ENCODE measurements at places on chromosomes 11 and 22.

- no peak for DNase-seq
Observed at GRCh38 chr11:122100756-122101080, 15.3 kb downstream of the BLID start.

- no peak for DNase-seq
Observed at GRCh38 chr22:20095521-20095920, 15.5 kb downstream of the DGCR8 start.

DNA sequence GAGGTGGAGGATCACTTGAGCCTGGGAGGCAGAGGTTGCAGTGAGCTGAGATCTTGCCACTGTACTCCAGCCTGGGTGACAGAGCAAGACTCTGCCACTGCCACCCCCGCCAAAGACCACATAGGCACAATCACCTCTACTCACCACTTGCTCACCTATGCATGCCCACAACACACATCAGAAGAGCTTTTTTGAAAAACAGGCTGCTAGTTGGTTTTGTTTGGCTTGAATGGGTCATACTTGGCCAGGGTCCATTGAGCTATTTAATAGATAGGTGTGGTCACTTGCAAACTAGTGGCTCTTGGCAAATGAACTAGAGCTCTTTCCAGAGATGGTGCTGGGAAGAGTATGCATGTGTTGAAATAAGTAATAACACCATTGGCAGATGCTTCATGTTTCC lies 80.1 kb downstream of the EMSY start:
- no peak for DNase-seq

DNA sequence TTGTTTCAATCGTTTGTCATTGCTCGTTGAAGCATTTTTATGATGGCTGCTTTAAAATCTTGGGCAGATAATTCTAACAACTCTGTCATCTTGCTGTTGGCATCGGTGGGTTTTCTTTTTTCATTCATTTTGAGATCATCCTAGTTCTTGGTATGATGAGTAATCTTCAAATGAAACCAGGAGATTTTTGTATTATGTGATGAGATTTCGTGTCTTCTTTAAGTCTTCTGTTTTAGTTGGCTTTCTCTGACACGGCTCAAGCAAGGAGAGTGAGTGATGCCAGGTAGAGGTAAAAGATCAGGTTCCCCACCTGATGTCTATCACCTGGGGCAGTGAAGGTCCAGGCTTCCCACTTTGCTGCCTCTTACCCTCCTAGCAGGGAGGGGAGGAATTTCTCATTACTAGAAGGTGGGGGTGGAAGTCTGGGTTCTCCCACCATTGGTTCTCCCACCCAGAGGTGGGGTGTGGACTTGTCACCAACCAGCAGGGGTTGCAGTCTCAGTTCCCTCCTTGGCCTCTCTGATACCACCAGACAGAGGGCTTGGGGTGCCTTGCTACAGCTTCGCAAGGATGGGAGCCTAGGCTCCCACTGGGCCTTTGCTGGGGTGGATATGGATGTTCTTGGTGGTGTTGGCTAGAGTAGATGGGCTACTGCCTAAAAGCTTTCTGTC lies 12.9 kb downstream of the CDC45 start:
- no peak for DNase-seq

GRCh38 chr11:75240311-75241035 lies at the start of gene TPBGL:
Gene TPBGL, plus strand, starts transcription at chr11:75240774. Its CDS starts 276 bp downstream, at chr11:75241050.
- peak; percentile 36 for DNase-seq

DNA sequence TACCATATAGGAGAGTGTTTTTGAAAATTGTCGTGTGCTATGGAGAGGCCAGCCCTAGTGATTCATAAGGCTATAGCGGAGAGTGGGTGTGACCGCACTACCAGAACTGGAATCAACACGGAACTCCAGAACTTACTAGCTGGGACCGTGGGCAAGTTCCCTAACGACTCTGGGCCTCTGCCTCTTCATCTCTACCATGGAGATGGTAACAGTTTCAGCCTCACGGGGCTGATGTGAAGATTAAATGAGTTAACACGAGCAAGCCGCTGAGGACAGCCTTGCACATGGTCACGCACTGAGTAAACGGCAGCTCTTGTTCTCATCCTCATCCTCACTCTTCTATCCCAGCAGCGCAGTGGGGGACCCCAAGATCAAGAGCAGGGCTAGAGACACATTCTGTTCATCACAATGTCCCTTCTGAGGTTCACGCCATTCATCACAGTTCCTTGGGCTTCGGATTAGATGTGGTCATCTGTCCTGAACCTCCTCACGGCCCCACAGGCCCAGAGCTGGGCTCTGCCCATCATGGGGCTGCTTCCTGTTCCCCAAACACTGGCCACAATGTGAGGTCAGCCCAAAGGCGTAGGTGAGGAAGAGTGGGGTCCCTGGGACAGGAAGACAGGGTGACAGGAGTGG lies 47.2 kb upstream of the CD5 start:
- no peak for DNase-seq

- DNase-seq = peak; percentile 61
Observed at GRCh38 chr11:27203077-27203647, 159.9 kb downstream of the CCDC34 start.

- no peak for DNase-seq
Observed at GRCh38 chr22:47094861-47095330, 332.4 kb downstream of the TBC1D22A start.

- DNase-seq = no peak
Observed at GRCh38 chr11:16825101-16825500, 86.7 kb downstream of the C11orf58 start.

GRCh38 chr11:5467527-5467926 lies 18.4 kb downstream of the OR51I2 start:
- DNase-seq = no peak

DNA sequence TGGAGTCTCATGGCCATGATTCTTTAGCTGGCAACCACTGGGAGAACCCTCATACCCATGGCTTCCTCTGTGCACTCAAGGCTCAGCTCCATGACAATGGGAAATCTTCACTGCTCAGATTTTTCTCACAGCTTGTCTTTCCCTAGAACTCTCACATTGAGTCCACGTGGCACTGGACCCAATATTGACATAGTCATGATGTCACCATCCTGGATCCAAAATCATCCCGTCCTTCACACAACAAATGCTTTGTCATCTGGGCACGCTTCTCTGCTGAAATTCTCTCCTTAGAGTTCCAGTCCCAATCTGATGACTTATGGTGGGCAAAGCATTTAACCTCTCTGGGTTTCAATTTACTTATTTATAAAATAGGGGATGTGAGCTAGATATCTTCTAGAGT lies 37.7 kb upstream of the CD44 start:
- no peak for DNase-seq

DNA sequence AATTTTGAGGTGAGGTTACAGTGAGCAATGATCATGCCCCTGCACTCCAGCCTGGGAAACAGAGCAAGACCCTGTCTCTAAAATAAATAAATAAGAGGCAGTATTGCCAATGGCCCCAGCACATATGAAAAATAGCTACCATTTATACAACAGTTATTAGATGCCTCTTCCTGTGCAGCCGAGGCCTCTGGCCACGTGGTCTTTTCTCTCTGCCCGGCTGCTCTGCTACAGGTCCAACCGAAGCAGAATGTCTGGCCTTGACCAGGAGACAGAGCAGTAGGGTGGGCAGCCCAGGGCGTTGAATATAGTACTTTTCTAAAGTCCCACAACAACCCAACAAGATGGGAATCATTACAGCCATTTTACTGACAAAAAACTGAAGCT lies 12.4 kb upstream of the OAF start:
- no peak for DNase-seq

- DNase-seq = no peak
Observed at GRCh38 chr11:84899740-84900139, 727.4 kb downstream of the DLG2 start.

DNA sequence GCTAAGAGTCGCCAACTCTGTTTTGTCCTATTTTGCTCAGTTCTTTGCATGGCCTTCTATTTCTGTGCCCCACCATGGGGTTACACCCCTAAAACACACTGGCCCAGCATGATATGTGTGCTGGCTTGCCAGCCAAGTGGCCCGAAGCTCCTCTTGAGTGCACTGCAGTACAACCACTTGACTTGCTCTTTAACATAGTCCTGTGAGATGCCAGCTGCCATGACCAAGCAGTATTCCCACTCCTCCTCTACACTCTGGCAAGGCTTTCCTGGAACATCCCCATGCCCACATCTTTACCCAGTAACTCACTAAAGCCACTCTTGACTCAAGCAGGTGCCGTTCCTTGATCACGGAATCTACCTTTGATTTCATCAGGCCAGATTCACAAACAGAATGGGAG lies 102.9 kb upstream of the GAL start:
- DNase-seq = no peak

DNA sequence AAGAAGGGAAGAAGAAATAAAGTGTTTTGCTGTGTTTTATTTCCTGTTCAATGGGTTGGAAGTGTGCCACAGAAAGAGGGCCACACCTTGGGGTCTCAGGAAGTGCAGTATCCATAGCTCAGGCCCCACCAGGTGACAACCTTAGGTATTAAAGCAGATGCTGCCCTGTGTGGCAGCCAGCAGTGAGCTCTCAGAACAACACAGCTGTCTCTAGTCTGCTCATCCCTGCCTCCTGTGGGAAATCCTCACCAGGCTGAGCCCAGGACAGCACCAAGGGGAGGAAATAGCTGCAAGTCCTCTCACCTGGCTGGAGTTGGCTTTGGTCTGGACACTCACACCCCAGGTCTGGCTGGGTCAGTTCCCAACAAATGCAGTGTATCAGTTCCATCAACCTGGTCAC lies 25.1 kb downstream of the ARL14EP start:
- DNase-seq = no peak

GRCh38 chr11:20003351-20003750 lies 156.9 kb downstream of the DBX1 start:
- peak; percentile 80 for DNase-seq

DNA sequence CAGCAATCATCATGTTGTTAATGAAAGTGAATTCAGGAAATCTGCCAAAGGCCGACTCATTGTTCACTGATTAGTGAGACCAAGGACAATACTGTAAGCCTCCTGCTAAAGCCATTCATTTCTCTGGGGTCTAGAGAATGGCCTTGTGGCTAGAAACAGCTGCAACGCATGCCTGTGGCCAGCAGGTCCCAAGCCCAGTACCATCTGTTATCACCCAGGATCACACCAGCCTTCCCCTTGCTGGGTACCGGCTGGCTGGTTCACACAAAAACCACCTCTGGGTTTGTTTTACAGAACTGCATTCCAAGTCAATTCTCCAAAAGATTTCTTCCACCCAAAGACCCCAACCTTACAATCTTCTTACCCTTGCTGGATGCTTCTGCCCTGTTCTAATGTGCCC lies 1.1 kb downstream of the PLAAT5 start:
- DNase-seq = no peak

GRCh38 chr22:20957102-20957682 lies 9.9 kb upstream of the AIFM3 start:
- DNase-seq = no peak

DNA sequence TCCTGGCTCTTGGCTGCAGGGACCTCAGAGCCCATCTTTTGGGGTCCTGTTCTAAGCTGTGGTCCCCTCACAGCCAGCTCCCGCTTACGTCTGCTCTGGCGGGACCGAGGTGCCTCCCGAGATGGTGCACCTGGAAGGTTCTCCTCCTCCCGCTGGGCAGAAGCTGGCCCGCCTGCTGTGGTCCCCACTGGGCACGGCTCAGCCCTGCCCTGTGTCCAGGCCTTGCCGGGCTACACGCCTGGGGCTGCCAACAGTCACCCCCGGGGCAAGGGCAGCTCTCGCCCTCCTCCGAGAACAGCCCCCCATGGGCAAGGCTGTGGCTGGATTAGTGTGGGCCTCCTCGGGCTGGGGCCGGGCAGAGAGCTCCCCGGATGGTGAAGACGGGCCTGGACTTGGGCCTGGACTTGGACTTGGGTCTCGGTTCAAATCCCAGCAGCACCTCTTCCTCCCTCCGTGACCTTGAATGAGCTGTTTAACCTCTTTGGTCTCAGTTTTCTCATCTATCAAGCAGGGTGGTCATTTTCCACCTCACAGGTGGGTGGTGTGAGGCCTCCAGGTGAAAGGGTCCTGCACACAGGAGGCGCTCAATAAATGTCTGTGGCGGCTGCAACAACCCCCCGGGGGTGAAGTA lies 998 bp downstream of the BAIAP2L2 start:
- no peak for DNase-seq

- DNase-seq = no peak
Observed at GRCh38 chr11:40746282-40746681, 713.2 kb downstream of the LRRC4C start.

DNA sequence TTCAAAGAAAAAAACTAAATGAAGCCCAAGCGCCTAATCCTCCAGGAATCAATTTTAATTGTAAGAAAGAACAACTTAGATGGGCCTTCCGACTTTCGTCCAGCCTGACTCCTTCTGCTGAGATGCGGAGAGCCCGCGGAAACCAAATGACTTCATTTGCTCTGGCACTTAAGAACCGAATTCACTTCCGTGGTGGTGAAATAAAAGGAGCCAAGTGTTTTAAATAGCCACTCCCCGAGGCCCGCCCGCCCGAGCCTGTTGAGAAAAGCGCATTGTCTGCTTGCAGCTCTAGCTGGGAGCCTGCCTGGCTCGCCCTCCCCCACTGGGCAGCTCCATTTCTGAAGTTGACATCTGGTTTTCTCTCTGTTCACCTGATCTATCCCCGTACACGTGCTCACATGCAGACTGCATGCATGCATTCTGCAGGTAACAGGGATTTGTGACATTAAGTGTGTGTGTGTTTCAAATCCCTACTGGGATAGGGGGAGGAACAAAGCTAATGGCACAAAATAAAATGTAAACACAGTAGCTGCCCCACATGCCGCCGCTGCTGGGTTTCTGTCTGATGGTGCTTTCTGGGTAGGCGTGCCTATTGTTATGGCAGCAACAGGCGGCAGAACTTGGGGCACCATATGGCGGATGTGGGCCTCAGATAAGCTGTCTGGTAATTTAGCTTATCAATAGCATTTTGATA lies 6.2 kb downstream of the TEAD1 start:
- DNase-seq = peak; percentile 89

DNA sequence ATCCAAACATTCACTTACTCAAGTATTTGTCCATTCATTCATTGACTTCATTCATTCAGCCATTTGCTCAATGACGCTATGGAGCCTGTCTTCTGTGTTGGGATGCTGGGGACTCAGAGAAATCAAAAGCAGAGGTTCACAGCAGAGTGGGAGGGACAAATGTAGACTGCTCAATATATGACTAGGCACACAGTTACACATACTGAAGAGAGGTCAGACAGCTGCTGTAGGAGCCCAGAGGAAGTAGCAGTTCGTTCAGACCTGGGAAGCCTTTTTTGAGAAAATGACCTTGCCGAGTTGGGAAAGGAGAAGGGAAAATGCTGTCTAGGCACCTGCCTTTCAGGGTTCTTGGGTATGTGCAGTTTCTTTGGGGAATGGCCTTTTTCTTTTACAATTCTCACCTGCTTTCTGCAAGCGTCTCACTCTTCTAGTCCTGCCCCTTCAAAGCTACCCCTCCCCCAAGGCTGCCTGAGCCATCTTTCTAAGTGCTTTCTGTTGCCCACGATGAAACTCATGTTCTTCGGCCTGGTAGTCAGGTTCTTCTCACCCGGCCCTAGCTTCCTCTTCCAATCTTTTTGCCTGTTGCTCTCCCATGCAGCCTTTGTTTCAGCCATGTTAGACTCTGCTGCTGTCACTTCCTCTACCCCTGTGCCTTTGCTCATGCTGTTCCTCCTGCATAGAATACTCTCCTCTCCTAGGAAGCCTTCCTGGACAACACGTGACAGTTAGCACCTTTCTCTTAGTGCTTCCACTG lies 4.2 kb upstream of the UVRAG start:
- DNase-seq = no peak

GRCh38 chr11:76772100-76772782 lies 10.9 kb upstream of the TSKU start:
- peak; percentile 90 for DNase-seq

GRCh38 chr22:30824711-30825110 lies 130.0 kb downstream of the OSBP2 start:
- no peak for DNase-seq
